Substantia nigra (tissue), 51 donors: ENCODE measurements at places on chromosomes 1 and 21.

GRCh38 chr1:154405747-154406571 is 816 bp downstream of the IL6R start:
- DNase-seq, result peak; percentile 73

GRCh38 chr1:212401042-212401441 is 13.6 kb downstream of the PACC1 start:
- no peak for DNase-seq

DNA sequence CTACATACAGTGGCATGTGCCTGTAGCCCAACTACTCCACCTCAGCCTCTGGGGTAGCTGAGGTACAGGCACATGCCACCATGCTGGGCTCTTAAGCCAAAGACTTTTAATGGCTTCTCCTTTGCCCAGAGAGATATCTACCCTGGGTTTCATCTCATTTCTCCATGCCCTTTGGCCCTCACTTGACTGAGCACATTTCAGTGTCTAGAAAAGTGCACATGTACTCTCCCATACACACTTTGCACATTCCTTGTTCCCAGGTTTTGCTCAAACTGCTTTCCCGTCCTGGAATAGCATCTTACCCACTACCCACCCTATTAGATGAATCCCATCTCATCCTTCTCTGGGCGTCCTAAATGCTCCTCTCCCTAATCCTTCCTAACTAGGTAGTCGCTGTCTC is 10.2 kb upstream of the RXRG start:
- DNase-seq, result no peak

- DNase-seq, result no peak
Observed at GRCh38 chr1:66323958-66324625, 209.9 kb upstream of the SGIP1 start.

DNA sequence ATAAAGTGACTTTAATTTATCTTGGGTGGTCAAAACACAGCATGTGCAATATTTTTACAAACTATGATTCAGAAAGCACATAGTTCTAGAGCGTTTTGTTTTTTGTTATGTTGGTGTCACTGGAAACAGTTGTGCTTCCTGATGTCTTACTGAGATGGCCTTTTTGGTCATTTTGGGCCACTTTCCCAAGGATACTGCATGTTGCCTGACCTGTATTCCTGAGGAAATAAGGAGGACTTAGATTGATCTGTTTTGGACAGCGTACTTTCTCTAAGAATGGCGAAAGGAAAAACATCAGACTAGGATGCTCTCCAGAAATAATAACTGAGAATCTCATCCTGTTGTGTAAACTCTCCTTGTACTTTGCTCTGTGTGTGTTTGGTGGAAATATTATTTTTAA is 451.2 kb downstream of the USP25 start:
- no peak for DNase-seq

GRCh38 chr1:30450818-30451233 is 272.6 kb downstream of the MATN1 start:
- DNase-seq, result no peak

- DNase-seq, result no peak
Observed at GRCh38 chr1:21909286-21909759, 27.8 kb downstream of the HSPG2 start.

DNA sequence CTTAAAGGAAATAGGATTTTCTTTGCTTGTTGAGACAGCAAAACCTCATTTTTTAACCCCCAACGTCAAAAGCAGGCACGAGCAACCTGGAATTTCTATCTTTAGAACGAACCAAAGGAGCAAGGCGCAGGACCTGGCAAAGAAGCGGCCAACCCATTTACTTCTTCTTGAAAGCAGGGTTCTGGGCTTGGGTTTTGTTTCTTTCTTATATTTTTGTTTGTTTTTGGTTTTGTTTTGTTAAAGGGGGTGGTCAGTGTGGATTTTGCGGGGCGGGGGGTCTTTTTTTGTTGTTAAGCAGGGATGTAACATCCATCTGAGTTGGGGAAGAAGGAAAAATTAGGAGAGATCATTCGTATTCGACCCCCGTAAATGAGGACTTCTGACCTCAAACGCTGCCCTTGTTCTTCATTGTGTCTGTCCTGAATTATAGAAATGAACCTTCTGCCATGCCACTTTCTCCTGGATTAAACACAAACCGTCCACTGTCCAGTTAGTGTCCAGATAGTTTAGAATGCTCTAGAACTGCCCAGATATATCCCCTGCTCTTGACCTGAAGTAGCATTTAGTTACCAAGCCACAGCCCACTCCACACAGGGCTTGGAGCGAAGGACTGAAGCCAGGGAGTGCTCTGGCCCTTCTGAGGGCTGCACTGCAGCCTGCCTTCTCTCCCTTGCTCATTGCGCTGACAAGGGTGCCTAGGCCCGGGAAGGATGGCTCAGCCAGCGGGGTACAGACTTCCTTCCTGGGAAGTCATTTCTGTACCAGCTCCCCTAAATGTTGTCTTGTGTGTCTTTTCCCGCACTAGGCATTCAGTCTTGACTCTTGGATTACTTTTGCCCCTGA is 909 bp upstream of the APP start:
- no peak for DNase-seq

GRCh38 chr1:5688081-5689077 is 303.8 kb downstream of the NPHP4 start:
- no peak for DNase-seq

DNA sequence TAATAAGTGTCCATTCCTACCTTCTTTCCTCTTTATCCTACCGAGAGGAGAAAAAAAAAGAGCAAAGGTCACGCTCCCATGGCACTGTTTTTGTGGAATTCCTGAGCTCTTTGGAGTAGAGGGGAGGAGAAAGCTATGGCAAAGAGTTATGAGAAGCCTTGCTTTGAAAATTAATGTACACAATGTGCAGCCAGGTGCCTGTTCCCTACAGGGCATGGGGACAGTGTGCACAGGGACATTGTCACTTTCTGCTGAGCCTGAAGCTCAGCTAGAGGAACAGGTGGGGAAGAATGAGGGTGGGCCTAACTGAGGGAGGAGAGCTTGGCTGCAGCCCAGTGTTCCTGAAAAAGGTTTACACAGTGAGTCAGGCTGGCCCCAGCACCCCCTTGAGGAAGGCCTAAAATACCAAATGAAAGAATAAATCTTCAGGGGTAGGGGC is 66.1 kb downstream of the PLXNA2 start:
- DNase-seq, result no peak

- no peak for DNase-seq
Observed at GRCh38 chr1:169106921-169107602, 572 bp downstream of the ATP1B1 start.

- no peak for DNase-seq
Observed at GRCh38 chr1:11132563-11133293, 33.1 kb upstream of the EXOSC10 start.

DNA sequence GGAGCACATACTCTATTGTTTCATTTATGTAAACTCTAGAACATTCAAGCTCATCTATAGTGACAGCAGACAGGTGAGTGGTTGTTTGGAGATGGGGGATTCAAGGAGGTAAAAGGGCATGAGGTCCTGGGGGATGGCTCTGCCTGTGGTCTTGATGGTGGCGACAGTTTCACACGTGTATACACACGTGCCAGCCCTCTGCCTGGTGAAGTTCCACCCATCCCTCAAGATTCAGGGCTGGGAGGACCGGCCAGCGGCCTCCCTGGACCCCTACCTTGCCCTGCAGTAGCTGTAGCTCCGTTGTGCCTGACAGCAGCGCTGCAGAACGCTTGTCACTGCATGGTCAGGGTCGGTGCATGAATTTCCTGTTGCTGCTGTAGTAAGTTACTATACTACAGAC is 38.9 kb upstream of the UTS2 start:
- DNase-seq, result no peak

DNA sequence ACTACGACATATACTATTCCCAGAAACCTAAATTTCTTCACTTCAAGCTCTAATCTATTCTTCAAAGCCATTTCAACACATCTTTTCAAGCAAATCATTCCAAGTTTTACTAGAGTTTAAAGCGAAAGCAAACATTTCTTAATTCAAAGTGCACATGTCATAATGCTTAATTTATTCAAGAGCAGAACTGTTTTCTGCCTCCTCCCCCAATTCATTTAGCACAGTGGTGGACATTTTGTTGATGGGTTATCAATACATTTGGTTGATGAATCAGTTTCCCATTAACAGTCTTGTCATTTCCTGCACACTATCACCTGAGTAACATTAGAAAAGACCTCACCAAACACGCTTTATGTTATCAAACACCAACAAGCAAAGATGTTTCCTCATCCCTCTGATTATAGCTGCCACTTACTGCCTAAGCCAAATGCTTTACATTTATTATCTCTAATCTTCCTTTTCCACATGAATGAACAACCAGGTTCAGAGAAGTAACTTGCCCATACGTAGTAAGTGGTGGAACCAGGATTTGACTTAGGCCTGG is 2.0 kb downstream of the SRSF4 start:
- DNase-seq, result no peak

- peak; percentile 59 for DNase-seq
Observed at GRCh38 chr1:110605901-110606656, at the start of gene KCNA2. Gene KCNA2, minus strand, starts transcription at chr1:110606358. Its CDS starts 1,576 bp downstream, at chr1:110604782.

DNA sequence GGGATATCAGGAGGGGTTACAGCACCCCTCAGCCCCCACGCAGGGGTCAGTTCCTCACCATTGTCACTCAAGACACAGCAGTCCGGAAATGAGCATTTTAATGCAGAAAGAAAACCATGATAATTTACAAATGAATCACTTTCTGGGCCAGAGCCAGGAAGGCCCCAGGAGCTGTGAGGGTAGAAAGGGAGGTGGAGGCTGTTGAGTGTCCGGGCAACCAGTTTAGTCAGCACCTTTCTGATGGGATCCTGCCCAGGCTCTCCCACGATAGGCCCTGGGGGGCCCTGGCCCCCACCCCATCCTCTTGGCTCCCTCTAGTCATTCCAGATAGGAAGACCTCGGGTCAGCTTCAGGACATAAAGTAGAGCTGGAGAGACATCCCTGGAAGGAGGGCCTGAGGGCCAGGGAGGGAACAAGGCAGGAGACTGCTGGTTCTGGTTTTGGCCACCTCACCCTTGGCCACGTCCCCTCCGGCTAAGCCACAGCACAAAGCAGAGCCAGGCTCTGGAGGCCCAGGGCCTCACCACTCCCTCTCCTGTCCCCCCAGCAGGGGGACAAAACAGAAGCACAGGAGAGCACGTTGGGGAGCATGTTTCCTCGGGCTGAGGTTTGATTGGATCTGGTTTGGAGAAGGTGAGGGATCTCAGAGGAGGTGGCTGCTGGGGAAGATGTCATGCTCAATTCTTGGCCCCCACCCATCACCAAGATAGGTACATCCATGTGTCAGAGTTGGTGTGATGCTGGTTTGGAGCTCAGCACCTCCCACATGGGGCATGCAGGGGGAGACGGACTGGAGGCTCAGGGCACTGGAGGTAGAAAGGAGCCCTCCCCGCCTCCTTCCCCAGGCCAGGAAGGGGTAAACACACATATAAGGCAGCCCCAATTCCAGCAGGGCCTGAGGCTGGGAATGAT is 20.6 kb downstream of the ETNK2 start:
- no peak for DNase-seq

DNA sequence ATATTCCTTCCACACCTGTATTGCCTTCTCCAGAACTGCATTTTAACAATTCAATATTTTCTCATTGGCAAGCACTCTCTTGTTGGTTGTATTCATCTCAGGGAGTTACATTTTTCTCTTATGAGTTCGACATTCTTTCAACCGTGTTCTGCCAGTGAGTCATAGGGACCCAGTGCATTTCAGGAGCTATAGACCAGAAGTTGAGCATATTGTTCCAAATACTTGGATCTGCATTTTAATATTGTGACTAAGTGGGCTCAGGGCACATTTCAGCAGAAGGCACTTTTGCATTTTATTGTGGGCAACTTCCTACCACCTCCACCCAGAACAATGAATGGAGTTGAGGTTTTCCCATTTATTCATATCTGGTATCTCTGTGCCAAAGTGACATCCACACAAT is 132.8 kb downstream of the TNFSF18 start:
- DNase-seq, result no peak

GRCh38 chr1:236141447-236142252 is 689 bp upstream of the GPR137B start:
- DNase-seq, result peak; percentile 57

DNA sequence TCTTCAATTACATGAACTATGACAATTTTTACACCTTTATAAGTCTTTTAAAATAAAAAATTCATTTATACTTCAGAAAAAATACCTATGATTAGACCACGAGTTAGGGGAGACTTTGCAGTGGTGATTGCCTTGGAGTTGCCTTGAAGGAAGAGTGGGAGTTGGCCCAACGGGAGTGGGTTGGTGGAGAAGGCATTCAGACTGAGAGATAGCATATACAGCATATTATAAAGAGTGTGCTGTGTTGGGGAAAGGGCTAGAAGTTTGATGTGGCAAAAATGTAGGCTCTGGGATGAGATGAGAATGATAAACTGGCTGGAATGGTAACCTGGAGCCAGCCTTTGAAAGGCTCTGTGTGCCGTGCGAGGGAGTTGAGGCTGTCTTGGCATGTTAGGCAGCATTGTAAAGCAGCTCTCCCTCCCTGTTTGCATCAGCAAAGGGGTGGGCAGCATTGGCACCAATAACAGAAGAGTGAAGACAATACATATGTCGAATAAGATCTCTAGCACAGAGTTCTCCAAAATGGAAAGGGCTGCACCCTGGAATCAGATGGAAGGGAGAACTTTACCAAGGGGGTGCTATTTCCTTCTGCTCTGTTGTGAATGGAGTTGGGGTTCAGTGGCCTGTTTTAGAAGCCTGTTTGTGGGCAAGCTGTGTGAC is 24.4 kb downstream of the MPZL1 start:
- DNase-seq, result no peak

GRCh38 chr1:101220906-101221305 is 15.9 kb upstream of the S1PR1 start:
- no peak for DNase-seq

- DNase-seq, result no peak
Observed at GRCh38 chr1:81654147-81654546, 146.6 kb upstream of the ADGRL2 start.

DNA sequence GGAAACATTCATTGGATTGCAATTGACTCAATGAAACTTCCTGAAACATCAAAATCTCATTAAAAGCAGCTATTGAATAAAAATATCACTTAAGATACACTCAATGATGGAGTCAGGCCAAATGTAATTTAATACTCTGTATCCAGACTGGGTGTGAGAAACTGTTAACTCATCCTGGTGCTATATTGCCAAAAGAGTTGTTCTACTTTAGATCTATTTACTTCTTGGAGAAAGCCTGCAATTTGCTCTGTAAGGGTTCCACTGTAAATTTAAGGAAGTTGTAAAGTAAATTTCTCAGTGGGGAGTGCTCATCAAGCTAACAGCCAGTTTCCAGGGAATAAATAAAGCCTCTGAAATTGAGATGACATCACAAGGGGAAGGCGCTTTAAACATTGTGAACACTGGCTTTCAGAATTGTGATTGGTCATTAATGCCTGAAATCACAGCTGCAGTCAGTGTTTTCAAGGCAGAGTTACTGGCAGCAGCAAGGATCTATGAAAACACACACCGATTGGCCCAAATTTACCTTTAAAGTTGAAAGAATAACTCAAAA is 91.4 kb downstream of the OLFM3 start:
- DNase-seq, result no peak

- no peak for DNase-seq
Observed at GRCh38 chr21:27189870-27190269, 223.0 kb upstream of the ADAMTS5 start.

DNA sequence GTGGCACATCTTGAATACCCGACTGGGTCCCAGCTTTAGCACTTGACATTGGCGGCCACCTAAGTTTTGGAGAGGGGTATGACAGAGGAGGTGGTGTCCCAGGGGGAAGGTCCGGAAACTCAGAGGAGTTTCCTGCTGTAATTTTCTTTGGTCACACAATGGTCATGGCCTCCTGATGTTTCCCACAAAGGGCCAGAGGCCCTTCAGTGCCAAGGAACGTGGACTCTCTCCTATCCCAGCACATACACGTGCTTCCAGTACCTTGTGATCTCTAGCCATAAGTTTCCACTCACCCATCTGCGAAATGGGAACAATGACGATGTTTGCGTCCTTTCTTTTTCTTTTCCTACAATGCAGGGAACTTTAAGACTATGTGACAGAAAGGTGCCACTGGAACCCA is 13.2 kb downstream of the CAPN2 start:
- no peak for DNase-seq
